ENCODE measurements at places on chromosomes 6 and 20.
A peak's percentile ranks its signal among the peaks of the same experiment; 100 is the strongest.

DNA sequence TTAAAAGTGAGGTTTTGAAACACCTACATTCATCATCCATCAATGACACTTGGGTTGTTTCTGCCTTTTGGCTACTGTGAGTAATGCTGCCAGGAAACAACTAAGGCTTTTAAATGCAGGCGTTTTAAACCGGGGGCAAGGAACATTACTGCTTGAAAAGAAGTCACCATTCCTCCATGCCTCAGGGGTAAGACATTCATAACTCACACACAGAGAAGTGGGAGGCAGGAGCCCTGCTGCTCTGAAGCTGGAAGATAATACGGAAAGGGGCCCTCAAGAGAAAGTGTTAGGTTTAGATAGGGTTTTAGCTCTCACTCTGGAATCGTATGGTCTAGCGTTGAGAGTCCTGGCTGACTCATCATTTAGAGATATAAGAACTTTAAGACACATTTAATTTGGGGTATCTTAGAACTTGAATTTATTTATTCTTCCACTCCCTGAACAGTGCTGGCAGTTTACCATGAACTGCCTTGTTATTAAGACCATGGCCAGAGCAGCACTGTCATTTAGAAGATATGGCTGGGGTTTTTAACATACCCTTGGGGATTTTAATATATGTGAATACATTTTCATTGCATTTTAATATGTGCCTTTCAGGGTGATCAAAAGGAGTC, 1.8 kb downstream of the TUBB1 start:
- DNase-seq = no peak

DNA sequence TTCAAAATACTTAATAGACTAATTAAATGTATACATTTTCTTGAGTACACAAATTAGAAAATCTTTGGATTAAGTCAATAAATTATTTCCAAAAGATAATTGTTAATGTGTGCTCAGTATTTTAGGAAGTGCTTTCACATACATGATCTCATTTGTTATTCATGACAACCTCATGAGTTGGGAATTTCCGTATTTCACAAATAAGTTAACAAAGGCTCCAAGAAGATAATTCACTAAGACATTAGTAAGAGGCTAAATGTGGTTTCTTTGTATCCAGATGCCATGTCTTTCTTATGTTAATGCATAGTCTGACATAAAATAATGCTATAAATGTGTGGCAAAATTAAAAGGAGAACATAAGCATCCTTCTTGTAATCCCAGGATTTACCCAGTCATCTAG, 79.5 kb upstream of the TCF21 start:
- no peak for DNase-seq

GRCh38 chr6:166910601-166911000, 45.7 kb downstream of the RNASET2 start:
- DNase-seq = no peak

GRCh38 chr6:123810948-123811347, 7.3 kb downstream of the NKAIN2 start:
- DNase-seq = no peak

- DNase-seq = peak; percentile 65
Observed at GRCh38 chr6:27582928-27583725, 110.2 kb upstream of the ZNF184 start.

- DNase-seq = no peak
Observed at GRCh38 chr6:30610065-30610464, 7.0 kb downstream of the PPP1R10 start.

DNA sequence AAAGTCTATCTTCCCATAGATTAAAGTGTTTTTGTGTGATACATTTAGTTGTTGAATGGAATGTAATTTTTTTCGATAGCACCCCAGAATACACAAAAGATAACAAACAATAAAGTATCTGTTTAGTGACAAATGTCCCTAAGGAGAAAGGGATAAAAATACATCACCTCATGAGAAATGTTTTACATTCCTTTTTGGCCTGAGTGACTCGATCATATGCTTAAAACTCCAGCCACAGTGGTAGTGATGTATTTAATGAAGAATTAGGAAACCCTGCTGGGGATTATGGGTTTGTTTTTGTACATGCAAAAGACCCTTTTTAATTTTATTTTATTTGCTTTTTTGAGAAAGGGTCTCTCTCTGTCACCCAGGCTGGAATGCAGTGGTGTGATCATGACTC, 4.3 kb upstream of the SGK1 start:
- DNase-seq = no peak

DNA sequence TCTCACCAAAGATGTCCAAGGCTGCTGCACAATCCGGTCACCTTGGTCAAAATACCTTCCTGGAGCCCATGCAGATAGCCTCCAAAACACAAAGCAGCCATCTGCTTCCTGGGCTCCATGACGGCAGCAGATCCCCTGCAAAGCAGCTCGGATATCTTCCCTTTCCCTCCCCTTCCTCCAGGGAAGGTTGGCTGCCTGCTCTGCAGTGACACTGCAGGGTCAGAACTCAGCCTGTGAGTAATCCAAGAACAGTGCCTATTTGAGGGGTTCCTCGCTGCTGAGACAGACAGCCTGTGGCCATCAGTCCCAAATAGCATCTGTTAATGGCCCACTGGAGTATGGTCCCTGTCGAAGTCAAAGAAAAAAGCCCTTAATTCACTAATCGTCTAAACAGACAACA, 270.8 kb downstream of the PREX1 start:
- no peak for DNase-seq

GRCh38 chr6:110534731-110535492, 58.5 kb upstream of the SLC22A16 start:
- DNase-seq = no peak

DNA sequence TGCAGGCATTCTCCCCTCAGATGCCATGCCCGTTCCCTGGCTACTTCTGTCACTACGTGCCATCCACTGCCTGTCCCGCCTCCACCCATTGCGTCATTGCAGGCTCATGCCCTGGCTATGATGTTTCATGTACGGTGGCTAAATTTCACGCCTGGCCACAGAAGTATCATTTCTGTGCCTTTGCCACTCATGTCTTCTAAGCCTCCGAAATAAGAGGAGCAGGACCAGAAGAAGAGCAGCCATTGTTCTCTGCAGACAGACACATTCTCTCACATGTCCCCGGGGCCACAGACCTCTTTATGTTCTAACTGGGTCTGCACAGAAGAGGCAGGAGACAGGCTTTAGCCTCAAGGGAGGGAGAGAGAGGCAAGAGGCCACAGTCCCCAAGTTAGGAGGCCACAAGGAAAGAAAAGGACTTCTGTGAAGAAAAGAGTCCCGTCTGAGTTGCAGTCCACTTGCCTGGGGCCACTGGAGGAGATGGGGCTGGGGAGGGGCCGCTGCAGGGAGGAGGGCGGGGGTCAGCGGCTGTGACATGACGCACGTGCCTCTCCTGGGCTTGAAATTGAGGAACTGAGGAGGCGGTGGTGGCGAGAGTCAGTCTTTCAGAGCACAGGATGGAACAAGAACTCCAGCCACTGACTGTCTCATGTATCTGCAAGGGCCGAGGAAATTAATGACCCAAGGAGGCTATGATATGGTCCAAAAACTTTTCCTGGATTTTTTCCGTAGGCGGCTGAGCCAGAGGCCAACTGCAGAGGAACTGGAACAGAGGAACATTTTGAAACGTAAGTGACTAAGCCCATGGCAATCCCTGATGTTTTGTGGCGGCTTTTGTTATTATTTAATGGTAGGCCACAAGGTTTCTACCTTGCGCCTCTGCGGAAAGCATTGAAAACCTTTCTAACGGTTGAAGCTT, 55.9 kb downstream of the TBC1D7 start:
- DNase-seq = no peak

DNA sequence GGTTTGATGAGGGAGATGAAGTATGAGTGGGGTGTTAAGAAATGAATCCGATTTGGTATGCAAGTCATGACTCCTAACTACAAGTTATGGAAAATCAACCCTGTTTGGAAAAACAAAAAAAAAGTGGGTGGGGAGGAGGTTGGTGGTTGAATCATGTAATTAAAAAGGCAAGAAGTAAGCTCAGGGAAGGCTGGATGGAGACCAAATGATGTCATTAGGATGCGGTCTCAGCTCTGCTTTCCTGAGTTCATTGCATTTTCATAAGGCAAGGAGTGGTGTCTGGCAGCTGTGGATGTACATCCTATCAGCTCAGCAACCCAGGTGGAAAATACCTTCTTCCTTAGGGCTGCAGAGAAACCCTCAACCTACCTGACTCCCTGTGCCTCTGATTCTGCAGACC, 60.4 kb upstream of the AKAP12 start:
- DNase-seq = no peak

DNA sequence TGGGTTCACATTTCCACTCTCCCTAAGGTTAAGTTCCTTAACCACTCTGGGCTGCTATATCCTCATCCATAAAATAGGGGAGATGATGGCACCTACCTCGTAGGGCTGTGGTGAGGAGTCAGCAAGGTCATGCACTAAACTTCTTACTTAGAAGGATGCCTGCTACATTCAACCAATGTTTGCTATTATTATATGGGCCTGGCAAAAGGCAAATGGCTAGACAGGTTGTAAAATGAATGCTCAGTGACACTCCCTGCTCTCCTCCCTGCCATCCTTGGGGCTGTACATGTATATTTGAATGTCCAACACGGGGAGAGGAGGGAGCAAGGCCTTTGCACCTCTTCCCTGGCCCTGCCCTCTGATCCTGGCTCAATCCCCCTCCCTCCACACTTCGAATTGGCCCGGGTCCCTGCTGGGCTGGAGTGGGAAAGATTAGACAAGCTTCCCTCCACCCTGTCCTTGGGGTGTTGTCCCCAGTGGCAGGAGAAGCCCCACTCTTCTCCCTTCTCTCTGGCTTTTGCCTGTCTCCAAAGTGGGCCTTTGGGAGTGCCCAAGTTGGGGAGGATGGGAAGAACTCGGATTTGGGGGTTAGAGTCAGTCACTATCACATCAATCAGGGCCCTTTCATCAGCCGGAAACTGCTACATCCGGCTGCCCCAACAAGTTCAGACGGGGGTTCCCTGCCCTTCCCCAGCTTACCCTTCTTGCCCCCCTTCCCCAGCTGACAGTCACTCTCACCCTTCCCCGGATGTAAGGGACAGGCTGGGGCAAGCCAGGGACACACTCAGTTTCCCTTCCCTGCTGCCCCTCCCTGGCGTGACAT, 36.3 kb upstream of the VEGFA start:
- DNase-seq = peak; percentile 25

GRCh38 chr20:44035924-44036323, 121.3 kb downstream of the TOX2 start:
- no peak for DNase-seq

- DNase-seq = no peak
Observed at GRCh38 chr6:30544666-30545272, 11.5 kb downstream of the GNL1 start.

- DNase-seq = no peak
Observed at GRCh38 chr6:75419416-75419815, 74.2 kb downstream of the FILIP1 start.

DNA sequence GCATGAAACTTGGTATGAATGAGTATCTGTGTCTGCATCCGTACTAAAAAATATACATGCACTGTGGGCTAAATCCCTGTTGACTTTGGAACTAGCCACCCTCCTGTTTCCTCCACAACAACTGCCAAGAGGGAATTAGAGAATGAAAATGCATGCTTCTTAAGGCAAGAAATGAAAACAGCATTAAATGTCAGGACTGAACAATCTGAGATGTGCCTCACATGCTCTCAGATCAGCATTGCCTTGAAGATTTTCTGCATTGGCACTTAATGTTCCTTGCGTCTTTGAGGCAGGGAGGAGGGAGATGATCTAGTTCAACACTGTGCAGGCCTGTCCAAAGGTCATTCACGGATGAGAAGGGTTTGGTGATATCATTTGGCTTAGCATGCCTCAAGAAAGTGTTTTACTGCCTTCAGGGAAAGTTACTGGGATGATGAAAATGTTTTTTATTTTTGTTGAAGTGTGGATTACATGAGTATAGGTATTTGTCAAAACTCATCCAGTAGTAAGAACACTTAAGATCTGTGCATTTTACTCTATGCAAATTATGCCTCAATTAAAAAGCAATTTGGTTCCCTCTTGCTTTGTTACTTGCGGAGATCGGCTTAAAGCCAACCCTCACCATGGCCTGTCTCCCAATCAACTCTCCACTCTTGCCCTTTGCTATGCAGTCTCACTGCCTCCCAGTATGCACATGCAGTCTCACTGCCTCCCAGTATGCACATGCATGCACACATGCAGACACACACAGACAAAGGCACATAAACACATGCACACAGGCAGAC, 47.5 kb upstream of the RIN2 start:
- no peak for DNase-seq

DNA sequence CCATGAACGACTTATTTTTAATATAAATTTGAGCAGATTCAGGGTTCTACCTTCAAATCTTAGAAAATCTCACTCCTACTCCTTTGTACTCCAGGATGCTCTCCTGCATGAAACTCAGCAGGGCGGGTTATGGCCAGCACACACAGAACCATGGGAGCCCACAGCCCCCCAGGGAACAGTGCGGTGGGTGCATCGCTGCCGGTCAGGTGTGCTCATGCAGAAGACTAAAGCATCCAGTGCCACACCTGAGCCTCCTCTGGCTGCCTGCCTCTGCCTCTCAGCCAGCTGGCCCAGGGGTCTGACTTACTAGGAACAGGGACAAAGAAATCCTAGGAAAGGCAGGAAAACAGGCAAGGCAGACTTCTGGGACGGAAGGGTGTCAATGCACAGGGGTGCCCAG, 31.8 kb downstream of the EZR start:
- no peak for DNase-seq

GRCh38 chr20:58359441-58359840, 29.6 kb upstream of the VAPB start:
- no peak for DNase-seq

- DNase-seq = no peak
Observed at GRCh38 chr6:142950291-142950690, 5.3 kb upstream of the HIVEP2 start.

Measured in H9 (cell line).